Stimulated activated CD8-positive, alpha-beta memory T cell treated with anti-CD3 and anti-CD28 coated beads, Interleukin-4, amount 100 ng/mL, for 4 hours (primary cell): ENCODE measurements at places on chromosomes 5 and 9.

GRCh38 chr9:131174681-131175239 is 49.4 kb downstream of the NUP214 start:
- DNase-seq = no peak

DNA sequence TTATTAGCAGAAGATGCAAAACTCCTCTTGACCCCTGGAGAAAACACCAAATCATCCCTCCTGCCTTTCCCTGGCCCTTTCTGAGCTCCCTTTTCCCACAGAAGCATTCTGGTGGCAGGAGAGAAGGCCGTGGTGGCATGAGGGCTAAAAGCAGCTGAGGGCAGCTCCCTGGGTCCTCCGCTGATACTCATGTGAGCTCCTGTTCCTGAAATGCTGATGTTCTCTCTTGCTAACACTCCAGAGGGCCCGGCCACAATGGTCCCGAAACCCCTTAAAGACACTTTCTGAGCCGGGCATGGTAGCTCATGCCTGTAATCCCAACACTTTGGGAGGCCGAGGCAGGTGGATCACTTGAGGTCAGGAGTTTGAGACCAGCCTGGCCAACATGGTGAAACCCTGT is 183.1 kb downstream of the HSPA4 start:
- no peak for DNase-seq

GRCh38 chr9:17013891-17014290 is 120.9 kb upstream of the CNTLN start:
- DNase-seq = no peak

DNA sequence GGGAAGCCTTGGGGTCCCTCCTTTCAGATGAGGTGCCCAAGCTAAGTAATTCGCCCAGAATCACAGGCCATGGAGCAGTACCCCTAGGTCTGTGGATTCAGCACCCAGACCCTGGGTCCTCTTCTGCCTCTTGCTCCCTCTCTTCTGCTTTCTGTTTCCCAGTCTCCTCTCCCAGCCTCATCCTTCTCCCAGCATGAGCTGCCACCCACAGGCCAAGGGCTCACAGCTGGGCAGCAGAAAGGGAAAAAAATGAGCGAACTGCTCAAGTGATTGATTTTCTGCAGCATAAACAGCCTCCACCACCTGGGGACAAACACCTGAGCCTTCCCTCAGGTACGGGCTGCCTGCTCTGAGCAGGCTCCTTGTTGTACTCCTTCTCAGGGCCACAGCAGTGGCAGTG is 113.9 kb upstream of the SAP30L start:
- DNase-seq = no peak

DNA sequence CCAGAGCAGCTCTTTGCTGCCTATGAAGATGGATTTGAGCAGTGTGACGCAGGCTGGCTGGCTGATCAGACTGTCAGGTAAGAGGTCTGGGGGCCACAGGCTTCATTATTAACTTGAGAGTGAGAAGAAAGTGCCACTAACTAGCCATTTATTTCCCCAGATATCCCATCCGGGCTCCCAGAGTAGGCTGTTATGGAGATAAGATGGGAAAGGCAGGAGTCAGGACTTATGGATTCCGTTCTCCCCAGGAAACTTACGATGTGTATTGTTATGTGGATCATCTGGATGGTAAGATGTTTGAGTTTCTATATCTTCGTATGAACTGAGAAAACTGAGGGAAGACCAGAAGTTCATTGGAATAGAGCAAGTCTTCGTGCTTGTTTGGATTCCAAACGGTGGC is 22.1 kb downstream of the VCAN start:
- no peak for DNase-seq

GRCh38 chr5:149221731-149222342 is 49.8 kb upstream of the AFAP1L1 start:
- DNase-seq = no peak

DNA sequence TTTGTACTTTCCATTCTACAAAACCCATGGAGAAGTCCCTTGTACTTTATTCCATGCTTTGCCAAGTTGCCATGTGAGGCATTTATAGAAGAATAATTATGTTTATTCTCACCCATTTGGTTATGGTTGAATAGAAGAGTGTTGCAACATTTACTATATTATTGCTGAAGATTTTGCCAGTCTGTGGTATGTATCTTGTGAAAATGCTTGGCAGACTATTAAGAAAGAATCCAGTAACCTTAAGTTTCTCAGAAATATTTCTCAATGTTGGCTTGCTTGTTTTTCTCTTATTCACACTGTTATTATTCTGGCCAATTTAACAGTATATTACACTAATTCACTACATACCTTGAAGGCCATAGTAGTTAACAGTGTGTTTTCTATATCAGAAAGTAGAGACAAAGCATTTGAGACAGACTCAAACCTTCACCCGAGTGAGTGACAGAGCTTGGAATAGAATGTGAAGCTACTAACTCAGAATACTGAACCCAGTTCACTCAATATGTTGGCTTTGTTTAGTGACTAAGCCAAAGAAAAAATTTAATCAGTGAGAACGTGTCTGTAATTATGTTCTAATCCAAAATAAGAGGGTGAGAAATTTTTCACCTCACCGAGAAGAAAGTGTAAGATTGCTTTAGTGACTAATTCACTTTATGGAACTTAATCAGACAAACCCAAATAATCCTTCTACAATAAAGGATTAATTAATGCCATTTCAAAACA is 184.4 kb downstream of the CWC27 start:
- DNase-seq = no peak

- no peak for DNase-seq
Measured at GRCh38 chr9:96217294-96217707, 84.7 kb downstream of the HSD17B3 start.

DNA sequence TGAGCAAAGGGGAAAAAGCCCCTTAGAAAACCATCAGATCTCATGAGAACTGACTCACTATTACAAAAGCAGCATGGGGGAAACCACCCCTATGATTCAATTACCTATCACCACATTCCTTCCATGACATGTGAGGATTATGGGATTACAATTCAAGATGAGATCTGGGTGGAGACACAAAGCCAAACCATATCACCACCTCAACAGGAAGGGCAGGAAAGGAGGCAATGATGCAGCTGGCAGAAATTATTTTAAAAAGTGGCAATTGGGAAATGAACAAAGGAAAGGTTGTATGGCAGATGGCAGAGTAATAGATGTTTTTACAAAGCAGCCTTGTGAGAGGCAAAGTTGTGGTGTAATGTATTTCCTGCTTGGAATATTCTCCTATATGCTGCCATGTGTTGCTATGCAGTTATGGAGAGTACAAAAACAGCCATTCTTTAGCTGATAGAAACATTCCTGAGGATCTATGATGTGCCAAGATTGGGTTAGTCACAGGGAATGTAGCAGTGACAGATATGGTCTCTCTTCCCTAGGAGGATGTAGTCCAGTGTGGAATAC is 138.8 kb downstream of the SMC2 start:
- DNase-seq = no peak

- DNase-seq = no peak
Measured at GRCh38 chr5:154470947-154471870, 6.8 kb downstream of the HAND1 start.

GRCh38 chr5:141940695-141941271 is 17.1 kb downstream of the DELE1 start:
- DNase-seq = no peak

GRCh38 chr5:103117471-103117991 is 2.4 kb downstream of the GIN1 start:
- DNase-seq = no peak

DNA sequence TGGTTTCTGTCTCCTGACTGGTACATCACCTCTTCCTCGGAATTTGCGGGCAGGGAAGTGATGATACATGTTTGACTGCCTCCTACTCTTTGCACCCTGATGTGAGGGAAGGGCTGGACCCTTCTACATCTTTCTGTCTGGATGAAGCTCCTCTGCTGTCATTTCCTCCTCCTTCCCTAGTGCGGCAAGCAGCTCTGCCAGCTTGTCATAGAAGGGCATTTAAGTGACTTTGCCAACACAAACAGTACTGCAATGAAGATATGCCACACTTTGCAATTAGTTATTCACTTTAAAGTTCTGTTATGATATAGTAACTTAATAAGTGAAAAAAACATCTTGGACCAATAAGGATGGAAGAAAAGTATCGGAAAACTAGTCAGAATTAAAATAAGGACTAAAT is 48.5 kb upstream of the ABL1 start:
- DNase-seq = no peak

- DNase-seq = no peak
Measured at GRCh38 chr5:16665601-16666000, 48.8 kb upstream of the RETREG1 start.

GRCh38 chr5:36772276-36773140 is 104.1 kb upstream of the NIPBL start:
- no peak for DNase-seq

DNA sequence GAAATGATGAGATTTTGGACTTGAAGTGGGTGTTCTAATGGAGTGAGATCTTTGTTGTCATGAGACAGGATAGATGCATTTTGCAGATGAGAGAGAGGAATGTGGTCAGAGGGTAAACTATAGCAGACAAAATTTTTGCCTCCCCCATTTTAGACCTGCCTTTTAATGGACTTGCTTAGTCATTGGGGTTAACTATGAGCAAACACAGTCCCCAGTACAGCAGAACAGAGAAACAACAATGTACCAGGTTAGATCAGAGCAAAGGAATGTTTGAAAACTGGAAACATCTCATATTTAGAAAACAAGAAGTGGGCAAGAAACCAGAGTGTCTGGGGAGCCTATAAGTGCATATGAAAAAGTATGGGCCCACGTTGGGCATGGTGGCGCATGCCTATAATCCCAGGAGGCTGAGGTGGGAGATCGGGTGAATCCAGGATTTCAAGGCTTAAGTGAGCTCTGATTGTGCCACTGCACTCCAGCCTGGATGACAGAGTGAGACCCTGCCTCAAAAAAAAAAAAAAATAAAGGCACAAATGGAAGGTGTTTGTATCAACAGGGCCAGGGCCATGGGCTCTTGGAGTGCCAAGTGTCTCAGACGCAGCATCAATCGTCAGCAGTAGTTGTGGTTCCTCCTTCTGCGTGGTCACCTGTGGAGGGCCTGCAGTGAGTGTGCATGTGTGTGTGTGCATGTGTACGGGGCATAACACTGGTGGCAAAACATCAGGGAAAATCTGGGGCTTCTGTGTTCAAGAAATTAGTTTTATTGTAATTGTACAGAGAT is 214.4 kb upstream of the S1PR3 start:
- DNase-seq = no peak

DNA sequence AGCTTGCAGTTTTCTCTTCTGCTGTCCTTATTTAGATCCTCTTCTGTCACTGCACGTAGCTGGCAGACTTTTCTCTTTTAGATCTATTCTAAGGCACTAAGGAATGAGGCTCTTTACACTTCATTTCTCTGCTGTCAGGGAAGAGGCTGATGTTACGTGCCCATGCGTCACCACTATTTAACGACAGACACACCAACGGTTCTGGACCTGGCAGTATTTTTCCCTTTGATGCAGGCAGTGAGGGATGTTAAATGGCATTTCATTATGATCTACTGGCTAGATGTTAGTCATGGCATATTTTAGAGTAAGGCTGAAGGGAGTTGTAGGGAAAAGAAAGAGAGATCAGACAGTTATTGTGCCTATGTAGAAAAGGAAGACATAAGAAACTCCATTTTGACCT is 8.2 kb upstream of the CRHBP start:
- no peak for DNase-seq

- DNase-seq = no peak
Measured at GRCh38 chr5:123154886-123155445, 65.9 kb downstream of the PRDM6 start.

- DNase-seq = no peak
Measured at GRCh38 chr5:121031491-121031890, 567.4 kb downstream of the PRR16 start.

GRCh38 chr5:147453875-147454814 is 55.7 kb downstream of the DPYSL3 start:
- peak; percentile 44 for DNase-seq

DNA sequence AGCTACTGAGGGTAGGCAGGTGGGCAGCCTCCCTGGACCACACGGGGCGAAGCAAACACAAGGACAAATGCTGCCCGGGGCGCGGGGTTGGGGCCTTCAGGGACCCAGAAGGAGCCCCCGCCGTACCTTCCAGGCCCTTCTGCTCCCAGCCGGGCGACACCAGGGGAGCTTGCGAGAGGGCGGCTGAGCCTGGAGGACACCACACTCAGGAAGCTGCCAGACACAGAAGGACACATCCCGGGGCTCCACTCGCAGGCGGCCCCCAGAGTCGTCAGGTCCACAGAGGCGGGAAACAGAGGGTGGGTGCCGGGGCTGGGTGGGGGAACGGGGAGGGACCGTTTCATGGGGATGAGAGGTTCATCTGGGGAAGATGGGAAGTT is 58.5 kb upstream of the UBAC1 start:
- no peak for DNase-seq

DNA sequence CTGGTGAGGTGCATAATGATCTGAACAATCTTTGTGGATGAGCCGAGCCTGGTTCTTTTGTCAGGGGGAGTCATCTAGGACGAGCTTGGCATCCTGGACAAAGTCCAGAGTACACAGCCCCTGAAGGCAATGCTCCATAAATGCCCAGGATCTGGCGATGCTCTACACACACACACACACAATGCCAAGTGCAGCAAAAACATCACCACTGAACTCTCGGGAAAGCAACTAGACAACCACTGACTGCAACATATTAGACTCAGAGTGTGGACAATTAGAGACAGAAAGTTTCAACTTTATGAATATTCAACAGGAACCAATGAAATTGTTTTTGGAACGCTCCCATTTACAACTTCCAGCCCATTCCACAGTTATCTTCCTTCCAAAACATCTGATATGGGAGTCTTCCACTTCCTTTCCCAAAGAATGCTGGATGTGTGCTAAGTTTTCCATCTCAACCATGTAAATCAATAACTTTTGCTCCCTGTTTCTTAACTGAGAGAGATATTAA is 227.6 kb upstream of the ANKRD55 start:
- DNase-seq = no peak

GRCh38 chr9:137025517-137025966 is 2.5 kb downstream of the ABCA2 start:
- DNase-seq = no peak

DNA sequence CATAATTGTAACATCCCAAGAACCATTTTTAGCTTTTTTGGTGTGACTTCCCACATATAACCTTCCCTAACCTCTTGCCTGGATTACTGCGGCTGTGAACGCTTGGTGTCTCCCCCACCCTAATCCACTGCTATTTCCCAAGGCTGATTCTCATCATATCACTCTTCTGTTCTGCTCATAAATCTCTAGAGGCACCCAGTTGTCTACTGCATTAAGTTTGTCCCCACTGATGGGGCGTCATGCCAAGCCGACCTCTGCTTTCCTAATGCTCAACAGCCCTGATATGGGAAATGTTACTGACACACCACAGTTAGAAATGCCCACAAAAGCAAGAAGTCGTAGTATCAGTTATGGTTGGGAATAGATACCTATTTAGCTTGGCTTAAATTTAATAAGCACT is 24.4 kb downstream of the NPR3 start:
- no peak for DNase-seq
